ENCODE measurements at places on chromosomes 16 and 17.

DNA sequence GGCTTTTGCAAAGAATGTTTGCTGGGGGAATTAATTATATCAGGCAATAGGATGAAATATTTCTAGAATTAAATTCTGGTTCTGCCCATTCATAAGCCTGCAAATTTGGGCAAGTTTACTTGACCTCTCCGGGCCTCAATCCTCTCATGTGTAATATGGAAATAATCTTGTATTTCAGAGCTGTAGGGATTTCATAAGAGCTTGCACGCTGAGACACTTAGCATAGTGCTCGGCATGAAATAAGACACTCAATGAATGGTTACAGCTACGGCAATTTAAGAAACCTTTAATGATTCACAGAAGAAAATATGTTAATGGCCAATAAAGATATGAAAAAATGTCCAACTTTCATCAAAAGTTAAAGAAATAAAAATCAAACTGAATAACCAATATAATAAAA is 40.6 kb upstream of the PITPNM3 start:
- DNase-seq = no peak

DNA sequence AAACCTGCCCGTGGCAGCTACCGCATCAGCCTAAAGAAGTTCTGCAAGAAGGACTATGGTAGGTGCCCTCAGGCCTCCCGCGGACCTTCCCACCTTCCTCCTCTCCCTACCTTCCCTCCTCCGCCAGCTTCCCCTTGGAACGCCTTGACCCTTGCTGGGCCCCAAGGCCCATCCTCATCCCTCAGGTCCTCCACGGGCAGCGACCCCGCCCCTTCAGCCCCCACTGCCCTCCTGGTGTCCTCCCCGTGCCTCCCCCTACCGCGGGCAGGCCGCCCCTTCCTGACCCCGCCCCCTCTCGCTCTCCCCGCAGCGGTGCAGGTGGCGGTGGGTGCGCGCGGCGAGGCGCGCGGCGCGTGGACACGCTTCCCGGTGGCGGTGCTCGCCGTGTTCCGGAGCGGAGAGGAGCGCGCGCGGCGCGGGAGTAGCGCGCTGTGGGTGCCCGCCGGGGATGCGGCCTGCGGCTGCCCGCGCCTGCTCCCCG is 1.4 kb upstream of the TBC1D24 start:
- DNase-seq = no peak

GRCh38 chr16:86016201-86016965 is 117.4 kb downstream of the IRF8 start:
- DNase-seq = peak; percentile 43

- no peak for DNase-seq
These were observed 124.7 kb upstream of the TNRC6C start for GRCh38 chr17:77833769-77834168.

DNA sequence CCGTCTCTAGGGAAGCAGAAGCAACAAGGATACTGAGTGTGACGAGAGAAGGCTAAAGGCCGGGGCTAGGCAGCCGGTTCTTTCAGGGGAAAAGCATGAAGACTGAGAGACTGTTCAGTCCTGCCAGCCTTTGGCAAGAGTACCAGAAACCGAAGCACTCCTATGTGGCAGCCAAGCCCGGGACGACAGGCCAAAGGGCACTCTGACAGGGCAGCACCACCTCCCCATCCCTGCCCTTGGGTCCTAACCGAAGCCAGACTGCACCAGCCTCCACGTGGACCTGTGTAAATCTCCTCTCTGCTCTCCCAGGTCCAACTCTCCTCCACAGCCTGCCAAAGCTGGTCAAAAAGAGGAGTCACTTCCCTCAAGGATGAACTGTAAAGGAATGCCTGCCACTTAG is 23.5 kb upstream of the ALOX15 start:
- DNase-seq = no peak

DNA sequence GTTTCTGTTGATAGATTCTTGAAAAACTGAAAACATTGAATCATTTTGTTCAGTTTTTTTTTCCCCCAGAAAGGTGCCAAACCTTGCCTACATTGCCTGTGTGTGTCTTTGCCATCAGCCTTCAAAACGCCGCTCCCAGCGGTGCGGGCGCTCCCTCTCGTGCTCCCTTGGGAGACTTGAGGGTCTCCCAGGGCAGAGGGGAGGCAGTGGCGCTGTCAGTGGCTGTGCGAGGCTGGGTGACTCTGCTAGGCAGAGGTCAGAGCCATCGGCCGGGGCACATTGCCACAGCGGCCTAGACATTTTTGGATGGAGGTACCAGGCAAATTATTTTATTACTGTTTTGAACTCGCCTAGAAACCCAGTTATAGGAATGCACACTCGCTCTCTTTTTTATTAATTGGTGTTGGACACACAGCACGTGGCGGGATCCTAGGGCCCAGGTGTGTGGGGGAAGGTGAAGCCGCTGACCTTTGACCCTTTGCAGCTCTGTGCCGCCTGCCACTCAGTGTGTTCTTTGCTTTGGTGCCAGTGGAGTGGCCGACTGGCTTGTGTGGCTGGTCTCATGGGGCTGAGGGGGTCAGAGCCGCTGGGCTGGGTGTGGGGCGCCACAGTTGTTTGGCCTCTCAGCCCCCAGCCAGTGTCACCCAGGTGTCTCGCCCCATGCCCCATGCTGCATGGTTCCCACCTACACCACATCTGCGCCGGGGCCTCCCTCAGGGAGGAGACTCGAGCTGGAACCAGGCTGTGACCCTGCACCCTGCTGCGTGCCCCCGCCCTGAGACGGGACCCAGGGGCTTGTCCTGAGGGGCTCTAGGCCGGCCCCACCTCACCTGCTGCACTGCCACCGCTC is 115.7 kb downstream of the BANP start:
- DNase-seq = no peak

DNA sequence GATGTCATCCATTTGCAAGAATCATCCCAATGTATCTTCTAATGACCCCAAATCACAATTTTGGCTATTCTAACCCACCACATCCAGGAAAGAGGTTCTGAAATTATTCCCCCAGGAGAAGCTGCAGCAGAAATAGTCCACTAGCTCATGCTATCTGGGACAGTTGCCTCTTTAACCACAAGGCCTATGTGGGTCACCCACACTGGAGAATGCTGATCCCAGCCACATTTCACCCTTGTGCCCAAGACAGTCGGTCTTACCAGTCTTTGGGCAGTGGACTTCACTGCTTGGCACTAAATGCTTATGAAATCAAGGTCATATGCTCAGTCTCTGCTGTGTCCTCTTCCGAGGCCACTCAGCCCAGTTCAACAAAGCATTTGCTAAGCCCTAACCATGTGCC is 27.0 kb downstream of the ABCC12 start:
- no peak for DNase-seq

GRCh38 chr16:71687861-71688260 is 36.6 kb downstream of the PHLPP2 start:
- DNase-seq = no peak

GRCh38 chr17:37570527-37571093 is 38.6 kb downstream of the SYNRG start:
- peak; percentile 7 for DNase-seq

GRCh38 chr17:82311971-82312370 is 5.4 kb downstream of the CD7 start:
- no peak for DNase-seq
